ENCODE measurements at places on chromosomes 16 and 17. TPM values are rescaled to one million over a fixed set of nuclear protein-coding genes. Genes with fewer than 3 reads are reported as not detected.

DNA sequence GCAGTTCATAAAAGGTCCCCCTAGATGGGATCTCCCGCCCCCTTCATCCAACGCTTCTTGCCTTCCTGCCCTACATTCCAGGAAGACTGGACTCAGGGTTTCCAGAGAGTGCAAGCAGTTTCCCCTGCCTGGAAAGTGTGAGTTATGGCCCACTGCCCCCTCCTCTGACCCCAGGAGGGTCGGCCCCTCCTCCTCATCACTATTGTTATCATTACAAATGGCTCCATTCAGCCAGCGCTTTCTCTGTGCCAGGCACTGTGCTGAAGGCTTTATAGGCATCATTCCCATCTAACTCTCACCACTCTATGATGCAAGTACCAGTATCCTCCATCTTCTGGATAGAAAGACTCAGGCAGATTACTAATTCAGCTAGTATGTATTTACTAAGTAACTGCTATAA is 90.7 kb downstream of the USP31 start:
- no peak for DNase-seq

Gene UMOD
- polyA plus RNA-seq: 133 TPM

Gene KIF19
- 0.79 TPM for polyA plus RNA-seq

DNA sequence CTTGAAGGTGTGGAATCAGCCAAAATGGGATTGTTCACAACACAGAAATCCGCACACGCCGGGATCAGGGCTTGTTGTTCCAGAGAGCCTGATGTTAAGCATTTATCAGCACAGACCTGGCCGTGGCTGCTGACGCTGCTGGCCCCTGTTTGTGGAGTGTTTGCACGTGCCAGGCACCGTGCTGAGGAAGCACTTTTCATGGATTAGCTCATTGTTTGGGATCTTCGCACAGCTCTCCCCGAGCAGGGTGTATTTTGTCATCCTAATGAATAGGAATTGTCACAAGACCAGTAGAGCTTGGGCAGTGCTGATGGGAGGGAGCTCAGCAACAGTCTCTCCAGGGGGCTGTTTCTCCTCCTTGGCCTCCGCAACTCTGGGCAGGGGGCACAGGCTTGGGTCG is 160.4 kb upstream of the PLCG2 start:
- no peak for DNase-seq

- DNase-seq: no peak
Measured at GRCh38 chr17:47611372-47612350, 38.1 kb upstream of the KPNB1 start.

DNA sequence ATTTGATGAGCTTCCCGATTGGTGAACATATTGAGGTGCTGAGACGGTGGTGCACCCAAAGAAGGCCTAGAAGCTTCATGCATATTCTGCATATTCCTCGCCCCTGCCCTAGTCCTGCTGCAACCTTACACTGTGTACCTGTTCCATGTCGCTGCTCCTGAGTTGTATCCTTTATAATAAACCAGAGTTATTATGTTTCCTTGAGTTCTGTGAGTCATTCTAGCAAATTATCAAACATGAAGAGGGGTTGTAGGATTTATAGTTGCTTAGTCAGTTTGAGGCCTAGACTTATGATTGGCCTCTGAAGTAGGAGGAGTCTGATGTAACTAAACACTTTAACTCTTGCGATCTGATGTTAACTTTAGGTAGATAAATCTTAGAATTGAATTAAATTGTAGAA is 436.8 kb downstream of the CA10 start:
- DNase-seq: no peak

DNA sequence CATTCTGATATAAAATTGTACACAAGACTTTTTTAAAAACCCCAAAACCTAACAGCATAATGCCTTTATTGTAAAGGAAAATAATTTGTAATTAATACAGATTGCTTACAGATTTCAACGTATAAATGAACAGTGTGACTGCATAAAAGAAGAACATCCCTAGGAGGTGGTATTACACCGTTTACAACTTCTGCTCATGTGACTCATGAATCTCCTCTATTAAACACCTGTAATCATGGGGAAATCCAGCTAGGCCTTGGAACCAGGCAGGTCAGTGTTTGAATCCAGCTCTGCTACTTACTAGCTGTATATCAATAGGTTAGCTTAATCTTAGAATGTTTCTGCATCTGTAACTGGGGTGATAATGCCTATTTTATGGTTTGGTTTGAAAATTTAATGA is 15.2 kb downstream of the RABEP1 start:
- DNase-seq: no peak

GRCh38 chr17:60006160-60006559 is 41.6 kb upstream of the RNFT1 start:
- DNase-seq: no peak

DNA sequence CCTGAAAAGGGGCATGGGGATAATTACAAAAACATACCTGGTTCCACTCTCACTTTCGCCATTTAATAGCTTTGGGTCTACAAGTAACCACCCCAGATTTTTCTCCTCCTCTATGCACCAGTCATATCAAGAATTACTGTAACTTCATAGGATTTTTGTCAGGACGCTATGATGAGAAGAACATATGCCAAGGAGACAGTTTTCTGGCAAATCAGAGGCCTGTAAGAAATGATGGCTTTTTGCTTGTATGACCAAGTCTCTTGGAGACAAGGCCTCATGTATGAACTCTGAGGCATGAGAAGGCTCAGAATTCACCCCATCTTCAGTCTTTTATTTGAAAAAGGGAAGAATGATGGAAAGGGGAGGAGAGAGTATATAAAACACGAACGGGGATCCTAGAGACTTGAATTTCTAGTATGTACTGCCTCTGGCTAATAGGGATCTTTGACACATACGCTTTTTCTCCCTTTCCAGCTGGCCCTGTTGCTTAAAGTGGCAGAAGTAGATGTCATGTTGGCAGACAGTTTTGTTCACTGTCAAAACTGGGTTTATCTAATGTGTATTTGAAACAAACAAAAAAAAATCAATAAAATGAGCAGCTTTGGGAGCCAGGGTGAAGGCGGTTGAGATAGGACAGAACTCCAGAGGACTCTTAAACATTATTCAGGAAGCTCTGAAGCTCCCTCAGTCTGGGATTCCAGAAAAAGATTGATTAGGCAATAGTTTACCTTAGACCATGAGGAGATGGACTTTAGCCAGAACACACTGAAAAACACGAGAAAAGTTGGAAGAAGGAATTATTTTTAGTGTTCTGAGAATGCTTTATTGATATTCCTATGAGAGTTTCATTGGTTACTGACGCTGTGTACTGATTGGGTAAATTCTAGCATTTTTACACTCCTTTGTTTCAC is 656.6 kb downstream of the WWOX start:
- DNase-seq: no peak

GRCh38 chr17:76892329-76892728 is 24.1 kb downstream of the MGAT5B start:
- DNase-seq: no peak

DNA sequence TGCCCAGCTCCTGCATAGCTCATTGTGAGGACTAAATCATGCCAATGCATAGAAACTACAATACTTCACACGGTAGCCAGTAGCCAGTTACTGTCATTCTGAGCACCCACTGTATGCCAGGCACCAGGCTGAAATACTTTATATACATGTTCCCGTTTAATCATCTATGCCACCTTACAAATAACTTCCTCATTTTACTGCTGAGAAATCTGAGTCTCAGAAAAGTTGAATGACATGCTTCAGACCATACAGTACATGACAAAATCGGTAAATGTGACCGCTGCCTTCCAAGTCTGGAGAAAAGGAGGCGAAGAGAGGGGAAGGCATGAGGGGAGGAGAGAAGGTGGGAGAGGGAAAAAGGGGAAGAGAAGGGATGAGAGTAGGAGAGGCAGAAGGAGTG is 9.2 kb upstream of the TLCD3B start:
- DNase-seq: no peak

Data from renal cortex interstitium (tissue), 15 donors.